ENCODE measurements at places on chromosomes 11 and 22.

- DNase-seq, result no peak
These were observed 1533.5 kb upstream of the RAG2 start for GRCh38 chr11:38131535-38131934.

GRCh38 chr11:75422248-75423231 is 10.5 kb downstream of the KLHL35 start:
- DNase-seq, result no peak

DNA sequence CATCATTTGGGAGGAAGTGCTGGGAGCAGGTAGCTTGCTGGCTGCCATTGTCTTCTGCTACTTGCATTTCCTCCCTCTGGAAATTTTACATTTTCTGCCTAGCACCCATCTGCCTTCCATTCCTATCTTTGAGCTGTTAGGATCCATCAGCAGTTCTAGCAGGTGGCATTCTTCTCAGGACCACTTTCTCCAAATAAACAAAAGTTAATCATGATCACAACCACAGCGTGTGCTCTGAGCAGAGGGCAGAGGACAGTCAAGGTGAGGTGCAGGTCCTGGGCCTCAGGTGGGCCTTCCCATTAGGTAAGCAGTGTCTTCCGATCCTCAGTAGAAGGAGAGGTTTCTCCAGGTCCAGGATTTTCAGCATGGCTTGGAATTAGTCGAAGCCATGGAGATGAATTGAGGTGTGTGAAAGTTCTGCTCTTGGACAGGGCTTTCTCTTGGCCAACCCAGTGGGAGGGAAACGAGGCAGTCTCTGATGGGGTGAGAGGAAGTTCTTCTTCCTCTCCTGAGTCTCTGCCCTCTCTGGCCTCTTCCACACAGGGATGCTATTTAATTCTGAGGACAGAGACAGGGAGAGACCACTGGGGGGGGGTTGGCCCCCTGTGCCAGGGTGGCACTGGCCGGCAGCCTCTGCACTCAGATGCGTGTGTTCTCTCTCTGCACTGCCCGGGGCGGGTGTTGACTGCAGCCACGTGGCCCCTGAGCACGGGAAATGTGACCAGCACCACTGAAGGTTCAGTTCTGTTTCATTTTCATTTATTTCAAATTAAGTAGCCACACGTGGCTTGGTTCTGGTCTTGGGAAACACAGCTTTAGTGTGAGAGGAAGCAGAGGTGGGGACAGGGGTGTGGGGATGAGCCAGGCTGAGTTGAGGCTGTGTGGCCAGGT is 170.8 kb downstream of the TBC1D22A start:
- no peak for DNase-seq

GRCh38 chr11:119041821-119042514 is 11.3 kb upstream of the SLC37A4 start:
- DNase-seq, result no peak

DNA sequence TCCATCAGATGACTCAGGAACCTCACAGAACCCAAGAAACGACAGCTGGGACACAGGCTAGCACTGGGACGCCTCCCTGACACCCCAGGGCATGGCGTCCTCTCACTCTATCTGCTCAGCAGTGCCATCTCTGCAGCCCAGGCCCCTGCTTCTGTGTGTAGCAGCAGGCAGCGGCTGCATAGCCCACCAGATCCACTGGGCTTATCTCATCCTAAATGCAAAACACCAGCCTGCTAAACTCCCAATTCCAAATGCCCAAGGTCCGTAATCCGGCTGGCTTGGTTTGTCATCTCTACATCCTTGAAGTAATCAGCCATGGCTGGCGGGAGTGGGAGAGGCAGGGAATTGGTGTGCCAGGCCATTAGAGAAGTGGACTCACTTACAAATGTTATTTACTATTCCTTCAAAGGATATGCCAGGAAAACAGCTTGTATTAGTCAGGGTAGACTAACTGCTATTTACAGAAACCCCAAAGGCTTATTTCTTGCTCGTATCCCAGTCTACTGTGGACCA is 30.7 kb downstream of the SPATA19 start:
- DNase-seq, result no peak

DNA sequence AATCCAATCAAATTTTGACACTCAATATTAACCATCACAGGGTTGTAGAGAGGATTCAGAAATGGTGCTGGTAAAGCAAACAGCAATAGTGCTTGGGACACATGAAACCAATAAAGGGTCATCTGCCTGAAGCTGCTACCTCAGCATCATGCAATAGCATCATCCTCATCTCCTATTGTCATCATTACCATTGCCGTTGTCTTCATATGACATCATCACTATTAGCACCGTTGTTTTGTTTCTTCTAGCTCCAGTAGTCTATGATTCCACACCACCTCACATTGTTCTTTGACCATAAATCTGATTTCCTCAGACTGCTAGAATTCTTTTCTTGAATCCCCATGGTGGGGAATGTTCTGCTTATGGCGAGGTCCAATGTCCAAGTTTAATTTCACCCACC is 52.8 kb upstream of the GRK3 start:
- no peak for DNase-seq

GRCh38 chr11:39345834-39346442 is 2113.5 kb downstream of the LRRC4C start:
- DNase-seq, result no peak

DNA sequence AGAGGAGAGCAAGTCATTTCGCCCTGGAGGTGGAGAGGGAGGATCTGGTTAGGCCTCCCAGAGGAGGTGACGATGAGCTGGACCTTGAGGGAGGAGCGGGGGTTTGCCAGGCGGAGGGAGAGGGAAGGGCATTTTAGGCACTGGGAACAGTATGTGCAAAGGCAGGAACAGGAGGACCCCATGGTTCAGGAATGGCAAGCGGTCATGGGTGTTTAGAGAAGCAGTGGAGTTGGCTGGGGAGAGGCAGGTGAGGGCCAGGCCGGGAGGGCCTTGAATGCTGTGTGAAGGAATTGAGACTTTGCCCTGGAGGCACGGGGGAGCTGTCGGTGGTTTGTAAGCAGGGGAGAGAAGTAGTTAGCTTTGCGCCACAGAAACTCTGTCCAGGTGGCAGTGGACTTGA is 10.3 kb downstream of the PRDM11 start:
- DNase-seq, result no peak

GRCh38 chr11:134751766-134752165 is 339.7 kb upstream of the B3GAT1 start:
- DNase-seq, result no peak

DNA sequence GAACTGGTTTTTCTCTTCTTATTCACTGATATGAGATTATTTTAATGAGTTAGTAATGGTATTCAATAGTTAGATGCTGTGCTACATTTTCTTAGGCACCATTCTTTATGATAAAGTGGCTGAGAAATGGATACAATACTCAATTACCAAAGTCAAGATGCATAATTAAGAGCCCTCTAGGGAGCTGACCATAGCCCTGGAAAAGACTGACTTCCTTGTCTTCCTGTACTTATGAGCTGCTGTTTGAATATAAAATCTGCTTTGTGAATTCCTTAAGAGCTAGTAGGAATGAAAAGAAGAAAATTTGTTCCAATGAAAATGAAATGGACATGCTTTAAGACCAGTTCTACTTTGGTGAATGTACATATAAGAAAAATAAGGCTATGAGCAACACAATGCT is 452.3 kb downstream of the KCNA4 start:
- DNase-seq, result no peak

DNA sequence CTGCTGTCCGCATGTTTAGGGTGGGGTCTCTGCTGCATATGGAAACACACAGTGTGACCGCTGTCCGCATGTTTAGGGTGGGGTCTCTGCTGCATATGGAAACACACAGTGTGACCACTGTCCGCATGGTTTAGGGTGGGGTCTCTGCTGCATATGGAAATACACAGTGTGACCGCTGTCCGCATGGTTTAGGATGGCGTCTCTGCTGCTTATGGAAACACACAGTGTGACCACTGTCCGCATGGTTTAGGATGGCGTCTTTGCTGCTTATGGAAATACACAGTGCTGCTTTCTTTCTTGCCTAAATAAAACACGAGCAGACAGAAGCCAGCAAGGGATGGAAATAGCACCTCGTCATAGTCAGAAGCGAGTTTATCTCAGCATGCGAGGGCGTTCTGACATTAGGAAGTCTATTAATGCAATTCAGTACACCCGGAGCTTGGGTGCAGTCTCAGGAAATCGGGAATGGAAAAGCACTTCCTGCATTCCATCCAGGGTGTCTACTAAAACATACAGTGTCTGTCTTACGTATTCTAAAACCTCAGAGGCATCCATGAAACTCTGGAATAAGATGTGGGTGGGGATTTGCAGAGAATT is 32.6 kb upstream of the TOLLIP start:
- no peak for DNase-seq

Measured in substantia nigra (tissue), 51 donors.